Ovary (tissue), 10 donors: ENCODE measurements at places on chromosomes 6 and 20.

- no peak for DNase-seq
Observed at GRCh38 chr6:28772480-28773381, 151.1 kb downstream of the TRIM27 start.

DNA sequence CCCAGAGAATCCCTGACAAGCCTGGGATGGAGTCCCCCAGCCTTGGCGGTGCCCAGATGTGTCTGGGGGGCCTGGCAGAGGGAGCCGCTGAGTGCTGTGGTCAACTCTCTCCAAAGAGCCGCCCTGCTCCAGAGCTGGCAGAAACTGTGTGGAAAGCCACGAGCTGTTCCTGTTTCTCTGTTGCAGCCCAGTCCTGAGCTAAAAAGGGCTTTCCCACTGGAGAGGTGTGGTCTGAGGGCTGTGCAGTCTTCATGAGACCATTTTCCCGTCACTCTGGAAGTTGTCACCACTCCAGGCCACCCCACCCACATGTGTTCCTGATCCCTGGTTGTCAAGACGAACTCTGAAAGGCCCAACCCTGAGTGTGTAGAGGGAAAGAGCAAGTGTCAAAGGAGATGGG is 99.7 kb upstream of the KCNK16 start:
- no peak for DNase-seq

- peak; percentile 44 for DNase-seq
Observed at GRCh38 chr6:31356216-31356945, 598 bp downstream of the HLA-B start.

GRCh38 chr6:135497412-135498184 is at the start of gene AHI1:
AHI1 (minus strand) TSS chr6:135497740; CDS start chr6:135492237, 5,503 bp downstream.
- peak; percentile 96 for DNase-seq

DNA sequence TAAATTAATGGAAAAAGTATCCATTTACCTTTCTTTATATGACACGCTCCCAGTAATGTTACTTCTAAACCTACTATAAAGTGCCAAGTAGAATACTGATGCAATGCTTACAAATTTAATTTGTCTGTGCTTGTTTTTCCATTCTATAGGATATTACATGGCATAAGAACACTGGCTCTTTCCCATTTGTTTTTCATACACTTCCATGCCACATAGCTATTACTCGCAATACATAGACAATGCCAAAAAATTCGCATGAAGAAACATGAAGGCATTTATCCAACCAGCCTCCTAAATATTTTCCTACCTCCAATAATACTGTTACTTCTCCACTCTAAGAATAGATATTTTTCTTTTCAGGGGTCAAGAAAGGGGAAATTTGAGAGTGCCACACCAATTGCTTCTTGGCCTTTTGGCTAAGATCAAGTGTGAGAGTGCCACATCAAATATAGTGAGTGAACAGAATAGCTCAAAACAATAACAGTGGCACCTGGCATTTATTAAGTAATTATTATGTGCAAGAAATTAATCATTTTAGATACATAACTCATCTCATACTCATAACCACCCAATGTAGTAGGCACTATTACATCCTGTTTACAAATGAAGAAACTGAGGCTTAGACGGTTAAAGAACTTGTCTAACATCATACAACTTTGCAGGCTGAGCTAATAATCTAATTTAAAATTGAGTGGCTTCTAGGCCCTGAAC is 845 bp upstream of the DST start:
- no peak for DNase-seq

DNA sequence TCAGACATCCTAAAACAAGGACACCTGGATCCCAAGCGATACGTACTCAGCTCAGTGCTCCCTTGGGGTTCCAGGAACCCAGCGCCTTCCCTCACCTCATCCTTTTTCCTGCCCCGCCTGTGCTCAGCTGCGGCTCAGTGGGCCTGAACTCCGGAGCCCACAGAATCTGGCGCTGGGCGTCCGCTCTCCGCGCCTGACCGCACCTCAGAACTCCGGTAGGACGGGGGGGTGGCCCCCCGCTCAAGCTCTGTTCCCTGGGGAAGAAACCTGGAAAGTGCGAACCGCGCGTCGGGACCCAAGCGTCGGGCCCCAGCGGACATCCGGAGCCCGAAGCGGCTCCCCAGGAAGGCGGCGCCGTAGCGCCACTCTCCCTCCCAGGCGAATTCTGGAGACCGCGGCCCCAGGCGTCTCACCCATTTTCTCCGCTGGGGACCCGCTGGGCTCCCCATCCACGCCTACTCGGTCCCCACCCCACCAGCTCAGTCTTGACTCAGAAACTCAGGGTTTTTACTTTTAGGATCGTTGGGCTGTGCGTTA is 336 bp upstream of the LY6G5C start:
- DNase-seq = no peak

DNA sequence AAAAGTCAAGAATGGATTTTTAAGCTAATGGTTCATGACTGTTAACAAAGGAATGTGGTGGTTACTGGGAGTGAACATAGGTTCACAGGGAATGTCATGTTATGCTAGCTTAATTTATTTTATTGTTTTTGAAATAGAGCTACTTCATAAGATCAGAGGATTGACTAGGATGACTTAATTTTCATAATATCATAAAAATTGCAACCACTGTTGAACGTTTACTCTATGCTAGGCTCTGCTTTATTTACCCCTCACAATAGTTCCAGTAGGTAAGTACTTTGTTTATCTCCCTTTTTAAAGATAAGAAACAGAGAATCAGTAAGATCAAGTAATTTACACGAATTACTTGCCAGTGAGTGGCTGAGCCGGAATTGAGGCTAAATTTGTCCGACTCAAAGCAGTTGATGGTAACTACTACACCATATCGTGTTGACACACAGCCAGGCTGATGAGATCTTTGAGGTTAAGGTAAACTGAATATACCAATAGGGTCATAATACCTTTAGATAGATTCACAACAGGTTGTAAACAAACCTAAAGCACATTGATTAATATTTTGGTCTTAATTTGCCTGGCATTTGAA is 194.6 kb upstream of the CITED2 start:
- DNase-seq = no peak

DNA sequence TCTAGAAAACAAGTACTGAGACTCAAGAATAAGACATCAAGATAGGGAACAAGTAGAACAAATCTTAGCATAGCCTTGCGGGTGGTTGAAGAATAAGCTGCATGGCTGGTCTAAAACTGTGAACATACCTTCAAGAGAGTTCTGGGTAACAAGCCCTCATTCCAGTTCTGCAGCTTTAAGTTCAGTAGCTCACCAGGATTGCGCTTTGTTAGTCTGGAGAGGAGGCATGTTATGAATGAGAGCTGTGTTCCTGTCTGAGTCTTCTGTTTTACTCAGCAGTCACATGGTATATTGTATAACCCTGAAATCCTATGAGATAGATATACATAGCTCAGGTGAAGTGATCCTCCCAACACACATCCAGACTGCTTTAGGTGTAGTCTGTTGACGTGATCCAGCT is 406.6 kb upstream of the IRAK1BP1 start:
- no peak for DNase-seq

DNA sequence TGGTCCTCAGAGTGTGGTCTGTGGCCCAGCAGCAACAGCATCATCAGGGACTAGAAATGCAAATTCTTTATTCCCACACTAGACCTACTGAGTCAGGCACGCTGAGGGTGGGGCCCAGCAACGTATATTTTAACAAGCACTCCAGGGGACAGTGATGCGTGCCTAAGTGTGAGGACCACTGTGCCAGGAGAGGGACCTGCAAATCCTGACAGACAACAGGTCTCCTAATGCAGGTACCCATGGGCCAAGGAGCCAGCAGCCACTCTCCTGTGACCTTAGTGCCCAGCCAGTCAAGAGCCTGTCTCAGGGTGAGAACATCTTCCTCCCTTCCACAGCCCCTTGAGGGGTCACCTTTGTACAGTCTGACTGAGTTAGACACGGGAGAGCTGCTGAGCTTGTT is 8.0 kb upstream of the MYLK2 start:
- DNase-seq = no peak

- no peak for DNase-seq
Observed at GRCh38 chr20:3194617-3195280, 9.7 kb downstream of the DDRGK1 start.

DNA sequence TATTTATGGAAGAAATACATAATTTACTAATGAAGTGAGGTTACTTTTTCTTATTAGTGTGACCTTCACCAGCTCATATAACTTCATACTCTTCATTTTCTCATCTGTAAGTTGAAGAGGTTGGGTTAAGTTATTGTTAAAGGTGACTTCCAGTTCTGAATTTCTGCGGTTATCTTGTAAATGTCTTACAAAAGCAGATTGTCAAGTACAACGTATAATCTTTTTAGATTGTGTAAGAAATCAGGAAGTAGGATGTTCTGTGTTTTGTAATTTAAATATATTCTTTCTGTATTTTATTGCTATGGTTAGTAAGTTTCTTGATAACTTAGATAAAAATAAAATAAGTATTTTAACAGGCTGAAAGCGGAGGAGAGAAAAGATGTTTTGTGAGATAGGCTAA is 12.0 kb downstream of the WTAP start:
- no peak for DNase-seq
